ENCODE measurements at places on chromosomes 4 and X. TPM values are rescaled to one million over a fixed set of nuclear protein-coding genes. Genes with fewer than 3 reads are reported as not detected.

C4orf50 gene
- under 0.01 TPM for total RNA-seq

MTHFD2L gene
- 6.6 TPM for total RNA-seq

GRCh38 chr4:113610537-113610936 is 151.0 kb downstream of the CAMK2D start:
- DNase-seq: no peak

DNA sequence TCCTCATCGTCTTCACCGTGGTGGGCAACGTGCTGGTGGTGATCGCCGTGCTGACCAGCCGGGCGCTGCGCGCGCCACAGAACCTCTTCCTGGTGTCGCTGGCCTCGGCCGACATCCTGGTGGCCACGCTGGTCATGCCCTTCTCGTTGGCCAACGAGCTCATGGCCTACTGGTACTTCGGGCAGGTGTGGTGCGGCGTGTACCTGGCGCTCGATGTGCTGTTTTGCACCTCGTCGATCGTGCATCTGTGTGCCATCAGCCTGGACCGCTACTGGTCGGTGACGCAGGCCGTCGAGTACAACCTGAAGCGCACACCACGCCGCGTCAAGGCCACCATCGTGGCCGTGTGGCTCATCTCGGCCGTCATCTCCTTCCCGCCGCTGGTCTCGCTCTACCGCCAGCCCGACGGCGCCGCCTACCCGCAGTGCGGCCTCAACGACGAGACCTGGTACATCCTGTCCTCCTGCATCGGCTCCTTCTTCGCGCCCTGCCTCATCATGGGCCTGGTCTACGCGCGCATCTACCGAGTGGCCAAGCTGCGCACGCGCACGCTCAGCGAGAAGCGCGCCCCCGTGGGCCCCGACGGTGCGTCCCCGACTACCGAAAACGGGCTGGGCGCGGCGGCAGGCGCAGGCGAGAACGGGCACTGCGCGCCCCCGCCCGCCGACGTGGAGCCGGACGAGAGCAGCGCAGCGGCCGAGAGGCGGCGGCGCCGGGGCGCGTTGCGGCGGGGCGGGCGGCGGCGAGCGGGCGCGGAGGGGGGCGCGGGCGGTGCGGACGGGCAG is 792 bp downstream of the ADRA2C start:
- no peak for DNase-seq

- no peak for DNase-seq
Measured at GRCh38 chr4:2781911-2782310, 11.0 kb upstream of the SH3BP2 start.

GRCh38 chr4:89657931-89658700 is 178.8 kb downstream of the SNCA start:
- no peak for DNase-seq

DNA sequence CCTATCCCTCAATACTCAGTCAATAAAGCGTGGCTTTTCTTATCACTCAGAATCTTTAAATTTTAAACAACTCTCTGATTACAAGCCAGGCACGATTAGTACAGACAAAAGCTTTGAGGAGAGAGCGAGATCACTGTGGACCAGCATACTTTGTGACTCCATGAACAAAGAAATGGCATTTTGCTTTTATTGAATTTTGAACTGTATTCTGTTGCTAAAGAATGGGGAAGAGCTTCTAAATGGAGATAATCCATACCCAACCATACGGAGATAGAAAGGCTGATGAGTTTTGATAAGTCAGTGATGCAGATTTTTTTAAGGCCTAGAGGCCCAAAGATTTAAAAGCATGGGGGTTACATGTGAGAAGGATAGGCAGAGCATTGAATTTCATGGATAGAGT is 259.1 kb downstream of the DACH2 start:
- no peak for DNase-seq
